Erythroblast (primary cell): ENCODE measurements at places on chromosomes 7 and 10.

DNA sequence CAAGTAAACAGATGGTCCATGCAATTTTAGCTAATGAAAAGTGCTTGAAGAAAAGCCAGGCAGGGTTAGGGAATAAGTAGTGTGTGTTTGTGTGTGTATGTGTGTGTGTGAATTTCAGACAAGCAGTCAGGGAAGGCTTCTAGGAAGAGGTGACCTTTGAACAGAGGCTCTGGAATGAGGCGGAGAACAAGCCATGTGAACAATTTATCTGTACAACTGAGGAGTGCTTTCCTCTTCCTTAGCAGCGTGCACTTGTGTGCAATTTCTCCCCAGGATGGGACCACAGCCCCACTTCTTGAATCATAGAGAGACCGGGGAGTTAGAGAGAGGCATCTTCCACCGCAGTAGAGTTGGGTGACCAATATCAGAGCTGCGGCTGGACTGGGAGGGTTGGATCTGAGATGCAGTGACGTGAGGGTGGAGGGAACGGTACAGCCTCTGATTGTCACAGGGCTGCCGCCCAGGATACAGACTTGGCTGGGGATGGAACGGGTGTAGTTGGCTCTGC lies 69.2 kb upstream of the FAM171A1 start:
- DNase-seq = peak; percentile 7

DNA sequence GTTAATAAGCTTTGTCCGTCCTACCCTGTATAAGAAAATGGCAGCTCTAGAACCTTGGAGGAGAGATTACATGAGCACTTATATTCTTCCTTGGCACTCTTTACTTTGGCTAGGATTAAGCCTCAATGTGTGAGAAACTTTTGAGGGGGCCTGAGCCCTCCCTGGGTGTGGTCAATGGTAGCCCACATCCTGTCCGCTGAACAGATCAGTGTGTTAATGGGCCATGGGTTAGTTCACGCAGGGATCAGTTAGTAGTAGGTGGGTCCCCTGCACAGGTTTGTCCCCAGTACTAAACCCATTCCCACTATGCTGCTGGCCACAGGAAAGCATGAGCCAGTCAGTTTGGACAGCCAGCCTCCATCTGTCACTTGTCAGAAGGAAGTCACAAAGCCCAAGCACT lies 20.2 kb upstream of the IKZF1 start:
- DNase-seq = no peak

GRCh38 chr7:110944448-110944847 lies 146.5 kb upstream of the LRRN3 start:
- no peak for DNase-seq

DNA sequence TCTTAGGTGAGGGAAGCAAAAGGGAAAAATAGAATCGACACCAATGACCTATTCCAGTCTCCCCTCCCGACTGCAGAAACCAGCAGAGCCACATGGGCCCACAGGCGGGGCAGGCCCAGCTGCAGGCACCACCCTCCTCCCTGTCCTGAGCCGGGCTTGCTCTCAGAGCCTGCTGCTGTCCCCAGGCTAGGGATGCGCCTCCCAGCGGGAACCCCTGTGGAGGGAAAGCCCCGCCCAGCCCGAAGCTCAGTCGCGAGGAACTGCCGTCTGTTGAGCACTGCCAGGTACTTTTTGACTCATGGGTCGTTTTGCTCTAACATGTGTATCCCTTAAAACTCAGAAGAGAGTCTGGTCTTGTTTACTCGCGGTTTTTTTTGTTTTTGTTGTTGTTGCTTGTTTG lies 124.5 kb upstream of the RET start:
- DNase-seq = no peak

GRCh38 chr10:32948451-32948850 lies 9.6 kb downstream of the ITGB1 start:
- peak; percentile 78 for DNase-seq

DNA sequence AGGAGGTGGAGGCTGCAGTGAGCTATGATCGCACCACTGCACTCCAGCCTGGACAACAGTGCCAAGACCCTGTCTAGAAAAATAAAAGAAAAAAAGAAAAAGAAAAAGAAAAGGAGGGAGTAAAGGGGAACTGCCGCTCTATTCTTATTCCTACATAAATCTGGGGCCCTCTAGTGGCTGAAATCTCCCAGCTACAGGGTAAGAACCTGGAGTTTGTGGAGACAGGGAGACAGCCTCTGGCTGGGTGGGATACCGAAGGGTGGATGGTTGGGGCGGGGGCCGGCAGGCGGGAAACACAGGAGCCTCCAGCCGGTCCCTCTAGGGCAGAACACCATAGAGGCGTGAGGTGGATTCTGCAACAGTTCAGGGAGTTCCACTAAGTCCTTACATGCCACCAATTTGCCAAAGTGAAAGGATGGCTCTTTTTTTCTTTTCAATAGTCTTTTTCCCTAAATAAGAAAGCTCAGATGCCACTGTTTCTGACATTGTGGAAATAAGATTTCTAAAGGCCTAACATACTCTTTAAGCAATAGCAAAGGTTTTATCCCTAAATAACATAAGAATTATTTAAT lies 117.3 kb downstream of the SVIL start:
- DNase-seq = no peak

DNA sequence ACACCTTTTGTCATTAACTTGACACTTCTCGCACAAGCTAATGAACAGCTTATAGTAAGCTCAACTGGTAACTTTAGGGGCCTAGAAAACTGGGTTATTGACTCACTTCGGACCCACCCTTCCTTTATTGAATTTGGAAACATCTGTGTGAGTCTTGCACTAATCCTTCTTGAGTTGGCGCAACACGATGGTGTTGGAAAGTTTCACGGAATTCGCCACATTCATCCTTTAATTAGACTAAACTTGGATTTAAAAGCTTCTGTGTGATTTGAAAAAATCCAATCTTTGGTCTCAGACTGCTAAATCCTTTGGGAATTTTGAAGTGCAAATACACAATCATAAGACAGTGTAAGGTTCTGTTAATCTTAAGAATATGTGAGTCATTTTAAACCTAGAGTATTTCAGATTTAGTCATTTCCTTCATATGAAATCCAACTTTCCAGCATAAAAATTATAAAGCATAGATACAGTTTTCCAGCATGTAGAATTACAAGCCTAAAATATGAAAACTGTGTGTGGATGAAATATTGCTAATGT lies 15.1 kb downstream of the FZD8 start:
- DNase-seq = no peak

DNA sequence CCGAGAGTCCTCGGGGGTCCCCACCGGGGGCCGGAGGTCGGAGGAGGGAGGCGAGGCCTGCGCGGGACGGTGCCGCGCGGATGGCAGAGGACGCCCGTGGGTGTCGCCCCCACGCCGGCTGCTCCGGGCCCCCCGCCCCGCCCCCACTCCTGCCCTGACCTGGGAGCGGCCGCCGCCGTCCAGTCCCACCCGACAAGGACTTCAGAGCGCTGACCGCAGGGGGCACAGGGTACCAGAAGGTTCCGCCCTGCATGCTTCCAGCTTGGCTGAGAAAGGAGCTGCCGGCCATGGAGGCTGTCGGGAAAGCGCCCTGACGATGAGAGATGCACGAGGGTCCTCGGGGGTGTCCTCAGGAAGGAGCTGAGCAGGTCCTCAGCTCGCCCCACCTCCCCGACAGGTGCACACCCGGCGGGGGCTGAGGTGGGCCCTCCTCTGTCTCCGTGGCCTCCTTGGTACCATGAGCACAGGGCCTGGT lies 57.0 kb upstream of the DNAJB6 start:
- DNase-seq = no peak

- DNase-seq = no peak
Measured at GRCh38 chr10:79046326-79046725, 22.4 kb upstream of the ZMIZ1 start.

DNA sequence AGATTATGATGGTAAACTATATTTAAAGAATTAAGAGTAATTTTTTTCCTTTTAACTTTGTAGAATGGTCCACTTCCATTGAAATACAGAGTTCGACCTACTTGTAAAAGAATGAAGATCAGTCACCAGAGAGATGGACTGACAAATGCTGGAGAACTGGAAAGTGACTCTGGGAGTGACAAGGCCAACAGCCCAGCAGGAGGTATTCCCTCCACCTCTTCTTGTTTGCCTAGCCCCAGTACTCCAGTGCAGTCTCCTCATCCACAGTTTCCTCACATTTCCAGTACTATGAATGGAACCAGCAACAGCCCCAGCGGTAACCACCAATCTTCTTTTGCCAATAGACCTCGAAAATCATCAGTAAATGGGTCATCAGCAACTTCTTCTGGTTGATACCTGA lies 8.3 kb downstream of the BMI1 start:
- DNase-seq = no peak

GRCh38 chr7:35552691-35553090 lies 142.2 kb downstream of the HERPUD2 start:
- DNase-seq = no peak

GRCh38 chr7:144691240-144691639 lies 144.6 kb downstream of the TPK1 start:
- DNase-seq = no peak

GRCh38 chr10:8296090-8296733 lies 241.7 kb downstream of the GATA3 start:
- DNase-seq = no peak

- no peak for DNase-seq
Measured at GRCh38 chr10:55509168-55509567, 708.1 kb upstream of the PCDH15 start.

DNA sequence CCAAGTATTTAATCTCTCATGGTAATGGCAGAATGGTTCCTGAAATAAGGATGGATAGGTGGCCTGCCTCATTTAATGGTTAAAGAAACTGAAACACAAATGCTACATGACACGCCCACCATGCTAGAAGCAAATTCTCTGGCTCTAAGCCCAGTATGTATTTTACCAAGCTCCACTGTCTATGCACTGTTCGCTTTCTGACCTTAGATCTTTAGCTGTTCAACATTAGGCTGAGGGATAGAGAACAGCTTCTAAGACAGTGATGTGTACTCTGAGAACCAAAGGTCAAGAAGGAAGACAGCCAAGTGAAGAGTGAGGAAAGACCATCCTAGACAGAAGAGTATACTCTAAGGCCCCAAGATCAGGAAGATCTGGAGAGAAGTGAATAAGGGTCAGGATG lies 26.6 kb downstream of the FAM3C start:
- peak; percentile 11 for DNase-seq

GRCh38 chr7:22129819-22130580 lies 184.3 kb upstream of the CDCA7L start:
- no peak for DNase-seq

GRCh38 chr7:121272676-121273075 lies 56.1 kb upstream of the WNT16 start:
- DNase-seq = no peak

DNA sequence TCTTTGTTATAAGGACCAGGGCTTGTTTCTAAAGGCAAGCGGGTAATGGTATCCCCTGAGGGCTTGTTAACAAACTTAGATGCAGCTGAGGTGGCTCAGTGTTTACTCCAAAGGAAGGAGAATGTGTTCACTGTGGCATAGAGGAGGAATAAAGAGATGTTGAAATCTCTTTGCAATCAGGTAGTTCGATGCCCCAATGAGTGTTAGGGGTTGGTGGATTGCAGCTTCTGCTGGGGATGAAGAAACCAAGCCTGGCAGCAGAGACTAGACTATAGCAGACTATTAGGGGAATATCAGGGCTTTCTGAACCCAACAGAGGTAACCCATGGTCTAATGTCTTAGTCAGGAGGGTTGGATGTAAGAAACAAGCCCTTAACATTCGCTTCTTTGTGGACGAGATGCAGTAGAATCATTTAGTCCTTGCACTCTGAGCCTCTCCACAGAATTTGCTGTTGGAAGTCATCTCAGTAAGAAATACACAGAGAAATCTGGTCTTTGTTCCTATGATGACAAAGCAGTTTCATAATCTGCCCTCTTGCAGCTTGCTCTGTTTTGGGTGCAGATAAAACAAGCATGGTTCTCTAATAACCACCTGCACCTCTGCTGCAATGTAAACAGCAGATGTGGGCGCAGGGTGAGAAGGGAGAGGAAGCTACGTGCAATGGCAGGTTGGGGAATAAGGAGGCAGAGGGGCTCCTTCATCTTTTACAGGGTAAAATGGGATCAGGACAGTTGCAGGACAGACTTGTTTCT lies 108.6 kb downstream of the NRF1 start:
- DNase-seq = peak; percentile 71

DNA sequence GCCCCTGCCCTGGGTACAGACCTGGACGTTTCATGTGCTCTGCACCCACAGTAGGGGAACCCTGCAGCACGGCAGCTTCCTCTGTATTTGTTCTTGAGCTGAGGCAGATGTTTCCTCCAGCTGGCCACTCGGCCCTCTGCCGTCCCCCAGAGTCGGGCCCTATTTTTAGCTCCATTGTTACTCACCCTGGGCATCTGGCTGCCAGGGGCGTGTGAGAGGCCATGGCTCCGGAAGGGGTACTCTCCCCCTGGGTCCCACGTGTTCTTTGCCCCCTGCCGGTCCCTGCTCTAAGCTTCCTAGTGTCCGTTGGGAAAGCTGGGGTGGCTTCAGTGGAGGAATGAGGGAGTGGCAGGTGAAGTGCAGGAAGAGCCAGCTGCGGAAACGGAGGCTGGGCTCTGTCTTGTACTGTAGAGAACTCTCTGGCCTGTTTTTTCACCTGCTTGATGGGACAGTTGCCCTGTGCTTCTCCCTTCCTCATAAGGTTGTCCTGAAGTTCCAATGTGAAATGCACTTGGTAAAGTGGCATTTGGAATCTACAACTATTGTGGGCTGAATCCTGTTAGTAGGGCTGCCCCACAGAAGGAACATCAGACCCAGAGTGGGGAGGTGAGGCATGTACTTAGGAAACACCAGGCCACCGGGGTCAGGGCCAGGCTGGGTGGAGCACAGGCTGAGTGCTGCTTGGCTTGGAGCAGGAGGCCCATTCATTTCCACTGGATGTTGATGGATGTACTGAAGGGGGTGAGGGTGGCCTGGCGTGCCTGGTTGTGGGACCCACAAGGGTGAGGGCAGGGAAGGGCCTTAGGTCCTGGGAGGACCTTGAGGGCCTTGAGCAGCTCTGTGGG lies 30.6 kb downstream of the PALD1 start:
- DNase-seq = no peak
